ENCODE measurements at places on chromosomes 4 and X.

DNA sequence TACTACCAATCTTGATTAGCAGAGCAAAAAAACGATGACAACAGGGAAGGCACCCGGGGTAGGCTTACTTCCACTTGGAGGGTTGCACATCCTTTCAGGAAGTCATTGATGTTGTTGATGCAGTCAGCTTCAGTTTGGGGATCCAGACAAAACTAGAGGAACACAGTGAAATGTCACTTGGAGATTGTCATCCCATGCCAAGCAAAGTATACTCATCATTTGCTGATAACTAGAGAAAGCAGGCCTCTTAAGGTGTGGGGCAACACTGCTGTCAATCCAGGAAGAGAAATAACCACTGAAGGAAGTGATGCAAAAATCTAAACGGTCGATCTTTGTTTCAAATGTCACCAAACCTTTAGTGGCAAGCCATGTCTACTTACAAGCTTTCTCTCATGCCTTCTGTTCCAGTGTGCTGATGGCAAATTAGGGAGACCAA, 1.4 kb downstream of the ARHGEF6 start:
- DNase-seq = no peak

GRCh38 chr4:139743027-139743426, 77.4 kb downstream of the MGST2 start:
- no peak for DNase-seq

GRCh38 chr4:8830611-8831200, 40.9 kb downstream of the HMX1 start:
- no peak for DNase-seq

- no peak for DNase-seq
These were observed 213.1 kb upstream of the MID1 start for GRCh38 chrX:10833299-10834169.

GRCh38 chr4:64384237-64385203, 24.7 kb downstream of the TECRL start:
- no peak for DNase-seq

- DNase-seq = no peak
These were observed 194.2 kb upstream of the C1QTNF7 start for GRCh38 chr4:15233626-15234025.

- DNase-seq = no peak
These were observed 60.2 kb downstream of the MAOB start for GRCh38 chrX:43822014-43822413.

DNA sequence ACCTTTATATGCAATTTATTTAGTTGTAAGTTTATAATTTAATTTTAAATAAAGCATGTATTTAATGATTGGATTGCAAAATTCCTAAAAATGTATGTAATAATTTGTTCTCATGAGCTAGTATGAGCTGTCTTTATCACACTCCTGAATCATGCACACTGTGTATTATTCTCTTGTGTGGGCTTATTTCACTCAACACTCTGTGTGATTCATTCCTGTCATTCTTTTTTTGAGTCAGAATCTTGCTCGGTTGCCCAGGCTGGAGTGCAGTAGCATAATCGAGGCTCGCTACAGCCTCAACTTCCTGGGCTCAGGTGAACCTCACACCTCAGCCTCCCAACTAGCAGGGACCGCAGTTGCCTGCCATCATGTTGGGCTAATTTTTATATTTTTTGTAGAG, 123.1 kb upstream of the SLC34A2 start:
- DNase-seq = no peak
